ENCODE measurements at places on chromosomes 2 and 18.

DNA sequence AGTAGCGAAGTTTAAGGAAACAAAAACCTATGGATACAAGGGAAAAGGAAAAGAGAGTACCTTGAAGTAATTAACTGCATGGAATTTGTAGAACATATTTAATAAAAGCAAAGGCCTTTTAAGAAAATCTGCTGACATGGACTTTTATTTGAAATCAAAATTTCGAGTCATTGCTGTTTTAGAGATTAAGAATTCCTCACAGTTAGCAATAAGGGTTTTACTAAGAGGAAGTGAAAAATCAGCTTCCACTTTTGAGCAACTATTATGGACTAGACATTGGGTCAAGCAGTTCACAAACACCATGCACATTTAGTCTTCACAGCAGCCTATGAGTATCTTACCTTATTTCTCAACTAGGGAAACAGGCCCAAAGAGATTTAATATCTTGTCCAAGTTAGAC, 876.3 kb downstream of the BCL11A start:
- no peak for DNase-seq

DNA sequence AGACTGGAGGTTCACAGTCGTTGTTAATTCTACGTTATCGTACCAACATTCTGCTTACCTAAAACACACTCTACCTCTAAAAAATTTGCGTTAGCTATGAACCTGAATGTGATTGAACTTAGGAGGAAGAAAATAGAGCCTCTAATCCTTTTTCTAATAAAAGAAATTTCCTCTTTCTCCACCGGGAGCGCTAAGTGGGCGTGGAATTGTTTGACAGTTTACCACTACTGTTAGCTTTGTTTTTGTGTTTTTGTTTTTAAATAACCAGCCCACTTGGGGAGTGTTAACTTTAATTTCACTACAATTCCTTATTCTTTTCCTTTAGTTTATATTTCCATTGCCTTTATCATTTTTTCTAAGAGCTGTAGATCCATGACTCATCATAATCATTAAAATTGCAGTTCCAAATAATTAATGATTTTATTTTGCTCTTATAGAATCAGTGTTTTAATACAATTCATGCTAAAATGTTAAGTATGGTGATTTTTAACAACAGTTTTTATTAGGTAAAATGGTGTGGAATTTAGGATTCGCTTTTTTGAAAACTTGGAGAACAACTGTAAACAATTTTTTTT, 55.0 kb upstream of the ITM2C start:
- DNase-seq = no peak

GRCh38 chr2:203824603-203825002, 43.0 kb upstream of the CTLA4 start:
- DNase-seq = no peak

DNA sequence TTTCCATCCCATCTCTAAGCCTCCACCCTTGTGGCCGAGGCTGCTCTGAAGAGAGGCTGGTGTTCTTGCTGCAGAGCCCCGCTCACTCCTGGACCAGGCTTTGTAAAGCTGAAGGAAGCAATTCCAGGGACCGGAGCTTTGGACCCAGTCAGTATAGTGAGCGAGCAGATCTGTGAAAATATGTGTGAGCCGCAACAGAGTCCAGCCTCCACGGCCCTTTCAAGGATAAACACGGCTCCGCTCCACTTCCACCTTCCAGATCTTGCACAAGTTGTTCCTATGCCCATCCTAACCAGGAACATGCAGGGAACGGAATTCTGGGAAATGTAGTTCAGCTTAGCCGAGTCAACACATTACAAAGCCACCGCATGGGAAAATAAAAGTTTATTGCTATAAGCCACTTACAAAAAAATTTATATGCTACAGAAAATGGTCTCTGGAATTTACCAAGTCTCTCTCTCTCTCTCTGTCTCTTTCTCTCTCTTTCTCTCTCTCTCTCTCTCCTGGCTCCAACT, 151.7 kb upstream of the ZNF521 start:
- DNase-seq = no peak

- DNase-seq = no peak
Measured at GRCh38 chr2:205734436-205735037, 52.2 kb downstream of the NRP2 start.

DNA sequence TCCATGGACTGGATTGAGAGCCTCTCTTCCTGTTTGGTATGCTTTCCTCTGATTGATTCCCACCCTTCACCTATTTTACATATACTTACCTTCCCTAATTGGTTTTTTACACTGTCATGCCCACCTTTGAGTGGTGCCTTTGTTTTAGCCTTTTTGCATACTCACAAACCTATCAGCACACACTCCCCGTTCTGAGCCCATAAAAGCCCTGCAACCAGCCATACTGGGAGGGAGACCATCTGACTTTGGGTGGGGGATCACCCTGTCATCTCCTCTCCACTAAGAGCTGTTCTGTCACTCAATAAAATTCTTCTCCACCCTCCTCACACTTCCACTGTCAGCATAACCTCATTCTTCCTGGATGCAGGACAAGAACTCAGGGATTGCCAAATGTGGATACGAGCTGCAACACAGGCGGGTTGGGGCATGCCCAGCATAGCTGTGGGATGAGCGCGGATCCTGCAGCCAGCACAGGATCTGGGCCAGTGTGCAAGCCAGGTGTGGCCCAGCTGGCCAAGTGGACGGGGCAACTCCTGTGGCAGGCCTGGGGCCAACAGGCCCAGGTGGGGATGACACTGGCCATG, 9.4 kb upstream of the MOB1A start:
- no peak for DNase-seq

GRCh38 chr2:207513551-207514257, 16.1 kb upstream of the CREB1 start:
- no peak for DNase-seq

DNA sequence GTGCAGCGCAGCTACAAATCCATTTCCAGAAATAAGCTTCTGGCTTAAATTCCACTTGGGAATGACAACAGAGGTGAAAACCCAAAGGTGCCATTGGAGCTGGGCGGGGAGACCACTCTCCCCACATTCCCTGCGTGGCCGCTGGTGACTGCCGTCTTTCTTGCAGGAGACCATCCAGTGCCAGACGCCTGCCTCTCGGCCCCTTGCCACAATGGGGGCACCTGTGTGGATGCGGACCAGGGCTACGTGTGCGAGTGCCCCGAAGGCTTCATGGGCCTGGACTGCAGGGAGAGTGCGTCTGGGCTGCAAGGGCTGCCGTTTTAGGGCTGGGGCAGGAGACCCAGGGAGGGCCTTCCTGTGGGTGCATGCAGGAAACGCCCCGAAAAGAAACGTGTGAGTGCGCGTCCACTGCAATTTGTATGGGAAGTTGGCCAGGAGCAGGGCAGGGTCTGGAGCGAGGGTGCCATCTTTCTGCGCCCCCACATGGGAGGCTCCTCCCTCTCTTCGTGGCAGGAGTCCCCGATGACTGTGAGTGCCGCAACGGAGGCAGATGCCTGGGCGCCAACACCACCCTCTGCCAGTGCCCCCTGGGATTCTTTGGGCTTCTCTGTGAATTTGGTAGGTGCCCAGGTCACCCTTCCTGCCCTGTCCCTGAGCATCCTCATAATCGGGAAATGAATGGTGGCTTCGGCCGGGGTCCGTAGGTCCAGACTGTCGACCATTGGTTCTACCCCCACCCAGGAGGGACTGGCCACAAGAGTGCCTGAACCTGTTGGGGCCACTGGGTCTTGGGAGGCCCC, 49.9 kb downstream of the SNED1 start:
- no peak for DNase-seq

- DNase-seq = no peak
Measured at GRCh38 chr2:170271340-170271739, 93.4 kb downstream of the MYO3B start.

DNA sequence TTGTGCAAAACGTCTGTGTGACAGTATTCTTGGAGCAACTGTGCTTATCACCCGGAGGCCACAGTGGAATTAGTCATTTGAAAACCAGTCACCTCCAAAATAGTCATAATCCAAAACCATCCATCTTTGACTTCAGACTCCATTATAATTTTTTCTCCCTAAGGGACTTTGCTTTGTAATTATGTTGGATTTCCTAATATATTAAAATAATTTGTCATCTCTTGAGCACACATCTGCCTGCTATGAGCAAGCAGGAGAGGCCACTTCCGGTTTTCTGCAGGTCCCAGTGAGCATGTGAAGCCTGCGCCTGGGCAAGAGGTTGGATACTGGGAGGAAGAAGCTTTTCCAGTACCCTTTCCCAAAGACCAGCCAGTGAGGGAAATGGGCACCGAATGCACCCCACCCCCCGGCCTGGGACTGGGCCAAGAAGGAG, 57.7 kb downstream of the ODC1 start:
- DNase-seq = no peak

DNA sequence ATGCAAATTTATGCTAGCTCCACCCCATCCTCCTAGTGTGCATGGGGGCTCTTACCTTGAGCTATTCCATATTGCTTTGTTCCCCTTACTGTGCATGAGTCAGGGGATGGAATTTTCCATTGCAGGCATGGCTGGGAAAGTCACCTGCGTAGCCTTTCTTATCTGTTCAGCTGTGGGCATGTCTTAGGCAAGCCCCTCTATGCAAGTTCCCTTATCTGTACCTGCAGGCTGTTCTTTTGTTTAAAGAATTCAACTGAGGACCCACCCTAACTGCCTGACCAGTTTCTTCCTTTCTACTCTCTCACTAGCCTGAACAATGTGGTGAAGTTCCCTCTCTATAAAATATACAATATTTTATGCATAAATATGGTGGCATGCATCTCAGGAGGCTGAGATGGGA, 54.2 kb upstream of the CDCA7 start:
- no peak for DNase-seq

- no peak for DNase-seq
Measured at GRCh38 chr18:54973046-54973445, 13.8 kb upstream of the CCDC68 start.

DNA sequence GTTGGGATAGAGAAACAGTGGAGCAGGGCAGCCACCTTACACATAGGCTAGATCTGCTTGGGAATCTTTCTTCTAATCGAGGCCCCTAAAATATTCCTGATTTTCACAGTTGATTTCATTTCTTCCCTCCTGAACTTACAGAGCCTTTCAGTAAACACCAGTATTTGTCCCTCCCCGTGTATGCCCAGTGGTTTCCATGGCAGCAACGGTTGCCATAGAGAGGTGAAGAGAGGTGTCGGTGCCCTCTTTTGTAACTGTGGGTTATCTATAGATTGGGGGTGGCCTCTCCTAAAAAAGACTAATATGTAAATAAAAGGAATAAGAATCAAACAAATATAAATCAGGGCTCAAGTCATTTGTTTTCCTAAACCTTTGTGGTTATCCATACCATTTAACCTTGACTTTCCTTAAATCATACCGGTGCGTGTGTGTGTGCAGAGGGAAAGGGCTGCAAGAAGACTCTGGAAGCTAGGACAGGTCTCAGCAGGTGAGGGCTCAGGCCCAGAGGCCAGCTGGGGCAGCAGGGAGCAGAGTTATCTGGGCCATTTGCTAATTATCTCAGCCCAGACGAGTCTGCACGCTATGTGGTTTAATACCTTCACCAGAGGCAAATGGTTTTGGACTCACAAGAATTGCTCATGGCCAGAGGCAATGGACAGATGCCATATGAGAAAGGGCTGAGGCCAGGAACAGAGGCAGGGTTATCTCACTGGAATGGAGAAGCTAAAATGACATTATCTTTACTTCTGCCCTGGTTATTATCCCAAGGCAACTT, 35.5 kb downstream of the LIPG start:
- no peak for DNase-seq

GRCh38 chr2:30705711-30706533, 101.3 kb downstream of the CAPN13 start:
- no peak for DNase-seq
